ENCODE measurements at places on chromosomes 3 and 15.

GRCh38 chr3:124846189-124846588, 41.0 kb downstream of the ITGB5 start:
- no peak for DNase-seq

DNA sequence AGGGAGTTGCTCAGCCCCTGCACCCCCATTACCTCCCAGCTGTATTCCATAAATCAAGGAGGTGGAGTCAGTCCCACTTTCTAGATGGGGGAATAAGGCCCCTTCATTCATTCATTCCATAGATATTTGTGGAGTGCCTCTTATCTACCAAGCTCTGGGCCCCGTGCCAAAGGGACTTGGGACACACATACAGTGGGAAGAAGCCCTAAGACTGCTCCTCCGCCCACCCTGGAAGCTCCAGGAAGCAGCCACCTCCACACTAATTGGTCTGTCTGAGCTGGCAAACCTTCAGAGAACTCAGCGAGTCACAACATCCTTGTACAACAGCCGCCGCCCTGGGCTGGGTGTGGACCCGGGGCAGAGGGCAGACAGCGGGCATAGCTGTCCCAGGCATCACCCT, 6.4 kb downstream of the STRA6 start:
- DNase-seq = no peak

DNA sequence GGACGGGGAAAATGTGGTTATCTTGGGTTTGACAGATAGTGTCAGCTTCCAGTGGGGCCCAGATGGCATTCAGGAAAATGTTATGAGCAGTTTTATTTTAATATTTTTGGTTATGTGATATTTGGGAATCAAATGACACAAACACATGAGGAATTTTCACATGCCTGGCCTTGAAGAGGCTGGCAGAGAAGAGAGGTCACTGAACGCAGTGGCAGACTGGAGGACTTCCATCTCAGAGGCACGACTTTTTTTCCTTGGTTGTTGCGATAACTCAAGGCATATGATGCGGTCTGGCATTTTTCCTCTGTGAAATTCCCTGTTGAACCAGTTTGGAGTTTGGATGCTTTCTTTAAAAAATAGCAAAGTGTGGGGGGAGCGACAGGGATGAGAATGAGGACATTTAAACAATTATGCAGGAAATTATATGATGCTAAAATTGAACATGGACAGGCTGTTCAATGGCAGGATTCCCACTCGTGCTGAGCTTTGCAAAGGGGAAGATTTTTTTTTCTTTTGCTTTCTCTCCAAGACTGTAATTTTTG, 36.9 kb upstream of the ARPP21 start:
- no peak for DNase-seq

DNA sequence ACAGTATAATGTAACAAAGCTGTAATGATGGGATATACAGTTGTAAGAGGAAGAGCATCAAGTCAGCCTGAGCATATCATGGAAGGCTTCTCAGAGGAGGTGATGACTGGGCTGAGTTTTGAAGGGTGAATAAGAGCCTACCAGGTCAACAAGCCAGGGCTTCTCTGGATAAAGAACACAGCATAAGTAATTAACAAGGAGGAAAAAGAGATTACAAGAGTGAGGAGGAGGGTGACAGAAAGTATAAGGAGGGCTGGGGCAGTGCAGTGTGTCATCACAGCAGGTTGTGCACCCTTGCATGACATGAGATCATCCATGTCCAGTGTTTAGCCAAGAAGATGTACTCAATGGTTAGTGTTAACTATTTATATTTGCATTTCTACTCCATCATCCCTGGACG, 16.9 kb upstream of the SPATA12 start:
- DNase-seq = no peak

DNA sequence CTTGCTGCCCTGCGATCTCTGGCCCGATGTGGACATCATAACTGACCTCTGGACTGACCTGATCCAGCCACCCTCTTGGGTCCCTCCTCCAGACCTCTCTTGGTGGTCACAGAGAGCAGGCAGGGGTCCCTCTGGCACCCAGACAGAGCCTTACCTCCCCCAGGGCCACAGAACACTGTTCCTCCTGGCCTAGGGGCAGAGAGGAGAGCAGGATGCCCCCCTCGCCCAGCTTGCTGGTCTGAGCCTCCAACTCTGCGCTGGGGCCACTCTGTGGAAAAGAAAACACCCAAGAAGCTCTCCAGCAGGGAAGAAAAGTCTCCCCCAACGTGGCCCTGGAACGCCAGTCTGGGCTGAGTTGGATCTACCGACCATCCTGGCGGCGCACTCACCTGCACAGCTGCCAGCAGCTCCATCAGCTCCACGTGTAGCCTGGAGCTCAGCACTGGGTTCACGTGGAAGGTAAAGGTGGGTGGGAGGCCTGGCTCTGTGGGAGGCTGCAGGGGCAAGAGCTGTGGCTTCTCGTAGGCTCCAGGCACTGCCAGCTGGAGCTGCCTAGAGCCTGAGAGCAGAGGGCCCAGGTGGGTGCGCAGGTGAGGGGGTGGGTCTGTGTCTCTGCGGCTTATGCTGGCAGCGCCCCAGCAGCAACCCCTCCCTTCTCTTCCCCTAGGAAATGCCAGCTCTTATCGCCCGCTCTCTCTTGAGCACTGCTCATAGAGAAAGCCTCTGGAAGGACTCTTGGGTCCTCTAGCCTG, 6.0 kb downstream of the PLA2G4F start:
- no peak for DNase-seq

GRCh38 chr3:134074001-134074789, 44.5 kb upstream of the SLCO2A1 start:
- no peak for DNase-seq

- no peak for DNase-seq
Observed at GRCh38 chr3:197042539-197042938, 12.9 kb upstream of the MELTF start.

- DNase-seq = peak; percentile 54
Observed at GRCh38 chr3:14791343-14791945, 27.3 kb upstream of the FGD5 start.

- no peak for DNase-seq
Observed at GRCh38 chr15:89492111-89492641, 4.2 kb downstream of the RHCG start.

DNA sequence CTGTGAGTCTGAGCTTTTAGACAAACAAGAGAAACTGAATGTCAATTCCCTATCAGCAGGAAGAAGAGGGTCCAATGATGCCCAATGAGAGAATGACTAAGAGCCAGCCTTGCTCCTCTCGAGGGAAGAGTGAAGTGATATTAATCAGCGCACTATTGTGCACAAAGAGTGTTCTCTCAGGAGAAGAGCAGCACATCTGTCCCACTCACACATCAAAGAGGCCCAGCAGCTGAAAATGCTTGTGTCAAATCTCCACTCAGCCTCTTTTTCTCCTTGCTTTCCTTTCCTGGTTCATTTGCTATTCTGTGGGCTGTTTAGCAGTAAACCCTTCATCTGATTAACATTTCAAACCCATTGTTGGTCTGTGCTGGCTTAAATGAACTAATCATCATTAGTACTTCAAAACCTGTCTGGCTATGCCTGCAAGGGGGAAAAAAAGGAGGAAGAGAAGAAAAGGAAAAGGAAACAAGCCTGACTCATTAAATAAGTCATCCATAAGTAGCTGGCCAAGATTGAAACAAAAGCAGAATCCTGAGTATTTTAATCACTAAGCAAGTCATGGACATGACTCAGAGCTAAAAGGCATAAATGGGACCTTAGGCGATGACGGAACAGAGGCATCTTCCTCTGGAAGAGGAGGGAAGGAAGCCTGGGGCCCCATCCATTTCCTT, 912.7 kb downstream of the TUSC7 start:
- DNase-seq = no peak

DNA sequence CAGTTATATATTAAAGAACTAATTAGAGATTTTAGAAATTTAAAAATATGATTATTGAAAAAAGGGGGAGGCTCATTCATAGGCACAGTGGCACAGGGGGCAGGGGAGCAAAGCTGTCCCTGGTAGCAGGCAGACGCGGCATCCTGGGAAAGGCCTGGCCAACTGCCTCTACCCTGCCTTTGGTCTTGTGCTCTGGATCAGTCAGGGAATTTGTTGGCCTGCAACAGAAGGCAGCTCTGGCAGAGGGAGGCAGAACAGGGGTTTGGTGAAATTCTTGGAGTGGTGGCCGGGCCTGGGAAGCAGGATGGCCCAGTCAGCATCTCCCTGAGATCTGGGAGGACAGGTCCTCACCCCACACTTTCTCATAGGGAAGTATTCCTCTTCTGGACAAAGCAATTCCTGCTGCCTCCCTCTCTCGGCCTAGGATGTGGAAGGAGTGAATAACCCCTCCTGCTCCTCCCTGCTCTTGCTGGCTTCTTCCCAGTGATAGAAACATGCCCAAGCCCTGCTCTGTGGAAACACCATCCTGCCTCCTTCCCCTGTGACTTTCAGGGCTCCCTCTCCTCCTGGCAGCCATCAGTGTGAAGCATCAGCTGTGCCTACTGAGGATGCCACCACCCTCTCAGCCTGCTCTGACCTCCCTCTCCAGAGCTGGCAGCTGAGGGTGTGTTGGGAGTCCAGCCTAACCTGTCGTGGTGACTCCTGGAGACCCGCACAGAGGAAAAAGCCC, 26.9 kb downstream of the PRR20G start:
- no peak for DNase-seq

GRCh38 chr3:175668300-175668699, 809.2 kb downstream of the NAALADL2 start:
- DNase-seq = no peak

DNA sequence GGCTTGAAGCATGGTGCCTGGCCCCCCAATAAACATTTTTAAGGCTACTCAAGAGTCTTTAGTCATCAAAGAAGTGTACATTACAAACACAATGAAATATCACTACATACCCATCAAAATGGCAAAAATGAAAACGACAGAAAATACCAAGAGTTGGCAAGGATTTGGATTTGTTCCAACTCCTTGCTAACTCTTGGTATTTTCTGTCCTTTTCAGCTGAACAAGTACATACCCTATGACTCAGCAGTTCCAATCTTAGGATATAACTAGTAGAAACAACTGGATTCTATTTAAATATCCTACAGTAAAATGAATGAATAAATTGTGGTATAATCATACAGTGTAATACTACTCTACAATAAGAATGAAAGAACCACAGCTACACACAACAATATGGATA, 25.1 kb upstream of the GABPB1 start:
- no peak for DNase-seq

GRCh38 chr3:50617096-50617791, at the start of gene MAPKAPK3:
MAPKAPK3 (plus strand) TSS chr3:50617151; CDS start chr3:50617566, 415 bp downstream.
- no peak for DNase-seq

- no peak for DNase-seq
Observed at GRCh38 chr3:131077904-131078303, 51.2 kb downstream of the NEK11 start.

- no peak for DNase-seq
Observed at GRCh38 chr15:56236197-56236596, 7.5 kb downstream of the RFX7 start.

- no peak for DNase-seq
Observed at GRCh38 chr3:106765342-106765741, 611.9 kb upstream of the CCDC54 start.

GRCh38 chr15:54462511-54462913, 484.3 kb downstream of the UNC13C start:
- DNase-seq = no peak

DNA sequence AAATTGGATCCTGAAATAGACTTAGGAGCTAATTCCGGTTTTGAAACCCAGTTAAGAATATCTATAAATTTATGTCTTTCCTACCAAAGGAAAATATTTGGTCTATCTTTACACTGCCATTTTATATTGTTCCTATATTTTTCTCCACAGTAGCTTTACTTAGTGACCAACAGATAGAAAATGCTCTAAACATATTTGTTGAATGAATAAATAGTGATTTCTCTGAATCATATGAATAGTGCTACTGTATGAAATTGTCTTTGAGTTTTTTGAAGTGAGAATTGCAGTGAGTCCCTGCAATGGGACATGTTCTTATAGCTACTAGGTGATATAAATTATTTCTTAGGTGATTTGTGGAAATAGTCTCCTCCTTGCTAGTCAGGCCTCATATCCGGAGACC, 18.5 kb upstream of the EID1 start:
- DNase-seq = no peak

GRCh38 chr15:57920911-57921310, 144.6 kb downstream of the ALDH1A2 start:
- DNase-seq = no peak

- no peak for DNase-seq
Observed at GRCh38 chr3:193292386-193292785, 51.4 kb downstream of the PLAAT1 start.

DNA sequence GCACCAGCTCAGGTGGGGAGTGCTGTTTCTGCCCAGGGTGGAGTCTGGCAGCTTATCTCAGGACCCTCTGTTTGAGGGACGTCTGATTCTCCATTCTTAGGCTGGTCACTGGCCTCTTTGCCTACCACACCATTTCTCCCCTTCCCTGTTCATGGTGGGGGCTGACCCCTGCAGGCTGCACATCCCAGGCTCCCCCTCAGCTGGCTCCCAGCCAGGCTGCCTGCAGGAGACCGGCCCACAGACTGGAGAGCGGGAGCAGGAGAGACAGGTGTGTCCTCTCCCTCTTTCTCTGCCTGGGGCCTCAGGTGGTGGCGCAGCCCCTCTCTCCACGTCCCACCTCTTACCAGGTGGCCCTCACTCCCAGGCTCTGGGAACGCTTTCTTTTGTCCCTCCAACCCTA, 60.8 kb downstream of the RAB11A start:
- no peak for DNase-seq

DNA sequence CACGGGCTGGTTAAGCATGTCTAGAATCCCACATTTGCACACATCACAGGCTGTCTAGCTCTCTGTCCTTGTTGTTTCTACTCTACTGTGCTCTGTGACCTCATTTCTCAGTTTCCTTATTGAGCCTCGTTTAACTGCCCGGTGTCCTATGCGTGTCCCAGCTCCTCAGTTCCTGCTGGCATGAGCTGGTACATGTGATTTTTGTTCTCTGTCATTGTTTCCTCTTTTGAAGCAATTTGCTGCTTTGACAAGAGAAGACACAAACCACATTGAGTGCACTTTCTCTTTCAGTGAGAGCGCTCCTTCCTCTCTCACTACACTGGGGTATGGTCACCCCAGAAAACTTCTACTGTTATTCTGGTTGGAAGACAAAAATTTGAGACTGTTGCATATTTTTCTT, 563.5 kb downstream of the PDCD6IP start:
- no peak for DNase-seq

GRCh38 chr15:85837011-85837433, 42.3 kb upstream of the KLHL25 start:
- DNase-seq = no peak

DNA sequence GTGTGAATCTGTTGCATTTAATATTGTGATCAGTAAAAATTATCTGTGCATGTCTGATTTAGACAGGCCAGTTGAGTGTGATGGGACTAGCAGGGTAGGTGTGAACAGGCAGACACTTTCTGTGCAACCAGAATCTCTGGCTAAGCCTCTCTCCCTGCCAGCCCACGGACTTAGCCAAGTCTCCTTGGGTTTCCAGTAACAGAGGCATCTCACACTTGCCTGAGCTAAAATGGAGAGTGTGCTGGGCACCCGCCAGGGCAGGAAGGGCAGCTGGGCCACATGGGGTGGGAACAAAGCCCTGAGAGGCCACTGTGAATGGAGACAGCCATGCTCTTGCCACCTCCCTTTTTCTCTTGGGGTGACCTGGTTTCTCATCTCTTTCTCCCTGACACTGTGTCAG, 12.5 kb upstream of the RPS27L start:
- no peak for DNase-seq

- DNase-seq = no peak
Observed at GRCh38 chr3:64552160-64552559, 135.6 kb downstream of the ADAMTS9 start.
